NCI-H2227 treated with DMSO at 0.1 percent for 48 hours (cell line): ENCODE measurements at places on chromosomes 7 and 10.

DNA sequence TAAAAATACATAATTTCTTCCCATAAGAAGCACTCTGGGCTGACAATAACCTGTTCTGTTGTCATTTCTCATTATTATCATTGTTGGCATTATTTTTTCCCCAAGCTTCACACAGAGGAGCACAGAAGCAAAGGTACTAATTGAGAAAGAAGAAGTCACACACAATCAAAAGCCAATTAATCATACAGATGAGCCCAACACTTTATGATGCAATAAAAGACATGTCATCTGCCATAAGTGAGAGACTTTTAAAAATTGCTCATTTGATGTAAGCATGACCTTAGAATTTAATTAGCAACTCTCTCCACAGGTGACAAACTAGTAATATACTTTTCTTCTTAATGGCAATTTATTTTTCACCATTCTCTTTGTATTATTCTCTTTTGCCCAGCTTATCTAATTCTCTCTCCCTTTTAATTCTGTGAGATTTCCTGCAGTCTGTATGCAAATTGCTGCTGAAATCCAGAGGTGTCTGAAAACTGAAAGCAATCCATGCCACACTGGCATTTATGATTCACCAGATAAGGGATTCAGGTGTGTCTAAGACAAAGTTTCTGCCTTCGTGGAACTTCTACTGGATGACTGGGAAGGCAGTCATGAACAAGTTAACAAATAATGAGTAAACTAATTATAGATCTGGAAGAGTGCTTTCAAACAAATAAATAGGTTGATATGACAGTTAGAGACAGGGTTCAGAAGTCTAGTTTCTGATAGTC, 203.5 kb downstream of the CHCHD3 start:
- no peak for DNase-seq

- DNase-seq = no peak
Measured at GRCh38 chr7:100573691-100574361, at the start of gene SAP25. Gene SAP25, minus strand, starts transcription at chr7:100573900. Its CDS starts 158 bp downstream, at chr7:100573742.

DNA sequence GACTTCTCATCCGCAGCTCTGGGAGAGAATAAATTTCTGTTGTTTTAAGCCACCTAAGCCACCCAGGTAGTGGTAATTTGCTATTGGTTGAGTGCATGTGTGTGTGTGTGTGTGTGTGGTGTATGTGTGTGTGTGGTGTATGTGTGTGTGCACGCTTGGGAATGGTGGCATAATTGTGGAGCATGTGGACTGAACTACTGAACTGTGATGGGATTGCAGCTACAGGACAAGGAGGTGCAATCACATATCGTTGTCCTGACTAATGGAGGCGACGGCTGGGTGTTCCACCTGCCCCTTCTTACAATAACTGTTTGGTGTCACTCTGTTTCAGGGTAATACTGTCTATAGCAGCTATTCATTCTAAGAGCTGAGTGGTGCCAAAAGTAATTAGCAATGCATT, 448.7 kb upstream of the PFKP start:
- no peak for DNase-seq

GRCh38 chr10:93926613-93927012, 32.8 kb downstream of the SLC35G1 start:
- no peak for DNase-seq

DNA sequence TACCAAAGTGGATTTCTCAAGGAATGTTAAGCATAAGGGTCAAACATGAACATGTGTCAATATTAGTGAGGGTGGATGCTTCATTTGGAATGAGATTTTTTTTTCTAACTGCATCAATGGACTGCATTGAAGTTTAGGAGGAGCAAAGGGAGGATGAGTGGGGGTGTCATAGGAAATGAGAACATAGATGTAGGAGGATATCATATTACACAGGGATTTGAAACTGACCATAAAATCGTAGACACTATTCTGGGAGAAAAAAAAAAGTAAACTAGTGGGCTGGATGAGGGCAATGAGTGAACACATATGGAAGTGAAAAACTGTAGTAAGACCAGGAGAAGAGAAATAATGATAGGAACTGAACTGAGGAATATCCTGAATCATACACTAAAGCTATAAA, 109.4 kb downstream of the SEMA3A start:
- no peak for DNase-seq

DNA sequence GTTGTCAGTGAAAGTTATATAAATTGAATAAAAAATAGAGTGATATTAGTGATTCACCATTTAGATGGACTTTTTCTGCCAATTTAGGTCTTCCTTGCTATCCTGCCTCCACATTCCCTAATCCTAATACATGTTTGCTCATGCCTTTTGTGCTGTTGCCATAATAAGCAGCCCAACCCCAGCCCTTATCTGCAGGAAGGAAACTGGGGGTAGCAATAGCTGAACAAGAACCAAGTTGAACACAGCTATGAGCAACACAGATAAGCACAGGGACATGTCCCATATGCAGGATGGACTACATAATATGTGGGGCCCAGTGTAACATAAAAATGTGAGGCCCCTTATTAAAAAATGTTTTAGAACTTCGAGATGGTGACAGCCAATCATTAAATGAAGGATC, 91.2 kb upstream of the AHR start:
- no peak for DNase-seq

- DNase-seq = no peak
Measured at GRCh38 chr7:57412618-57413017, 37.4 kb upstream of the ZNF716 start.

DNA sequence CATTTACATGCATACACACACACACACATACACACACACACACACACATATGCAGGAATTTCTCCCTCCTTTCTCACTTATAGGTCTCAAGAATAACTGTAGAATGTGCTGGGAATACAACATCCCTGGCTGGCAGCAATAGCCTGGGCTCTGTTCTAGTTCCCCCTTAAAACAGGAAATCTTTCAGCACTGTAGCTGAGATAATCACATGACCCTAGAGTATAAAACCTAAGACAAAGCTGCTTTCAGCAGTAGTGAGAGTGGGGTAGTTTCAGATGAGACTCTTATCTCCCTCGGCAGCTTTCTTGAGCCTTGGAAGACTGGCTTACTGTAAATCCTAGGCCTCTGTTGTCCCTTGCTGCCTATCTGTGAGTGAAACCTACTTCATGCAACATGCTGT, 137.4 kb upstream of the AKR1E2 start:
- DNase-seq = no peak

GRCh38 chr10:26509307-26509706, 71.2 kb downstream of the APBB1IP start:
- no peak for DNase-seq

DNA sequence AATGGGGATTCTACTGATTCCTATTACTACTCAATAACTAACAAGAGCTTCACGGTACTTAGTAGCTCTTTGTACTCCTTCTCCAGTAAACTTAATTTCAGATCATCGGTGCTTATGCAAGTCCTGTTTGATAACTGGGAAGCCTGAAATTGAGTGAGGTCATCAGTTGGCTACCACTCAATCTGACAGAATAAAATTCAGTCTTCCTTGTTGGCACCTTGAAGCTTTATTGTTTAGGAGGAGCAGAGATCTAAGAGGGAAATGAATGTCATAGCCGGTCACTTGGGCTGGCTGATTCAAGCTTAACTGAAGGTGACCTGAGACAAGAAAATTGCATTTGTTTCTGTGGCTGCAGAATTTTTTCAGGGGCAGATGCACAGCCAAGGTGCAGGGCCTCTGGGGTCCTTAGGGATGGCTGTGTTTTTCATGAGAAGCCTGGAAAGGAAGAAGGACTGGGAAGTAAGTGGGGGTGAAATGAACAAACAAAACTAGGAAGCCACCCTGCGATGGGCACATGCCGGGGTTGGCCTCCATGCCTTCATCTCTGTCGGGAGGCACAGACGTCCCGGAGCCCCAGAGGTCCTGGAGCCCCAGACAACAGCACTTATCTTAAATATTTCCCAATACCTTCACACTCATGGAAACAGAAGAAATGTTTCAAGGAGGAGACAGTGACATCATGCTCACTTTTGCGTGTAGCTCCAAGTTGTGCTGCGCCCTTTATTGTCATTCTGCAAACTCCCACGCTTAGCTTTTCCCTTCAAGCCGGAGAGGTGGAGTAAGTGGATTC, 85.0 kb upstream of the KIF5B start:
- no peak for DNase-seq

DNA sequence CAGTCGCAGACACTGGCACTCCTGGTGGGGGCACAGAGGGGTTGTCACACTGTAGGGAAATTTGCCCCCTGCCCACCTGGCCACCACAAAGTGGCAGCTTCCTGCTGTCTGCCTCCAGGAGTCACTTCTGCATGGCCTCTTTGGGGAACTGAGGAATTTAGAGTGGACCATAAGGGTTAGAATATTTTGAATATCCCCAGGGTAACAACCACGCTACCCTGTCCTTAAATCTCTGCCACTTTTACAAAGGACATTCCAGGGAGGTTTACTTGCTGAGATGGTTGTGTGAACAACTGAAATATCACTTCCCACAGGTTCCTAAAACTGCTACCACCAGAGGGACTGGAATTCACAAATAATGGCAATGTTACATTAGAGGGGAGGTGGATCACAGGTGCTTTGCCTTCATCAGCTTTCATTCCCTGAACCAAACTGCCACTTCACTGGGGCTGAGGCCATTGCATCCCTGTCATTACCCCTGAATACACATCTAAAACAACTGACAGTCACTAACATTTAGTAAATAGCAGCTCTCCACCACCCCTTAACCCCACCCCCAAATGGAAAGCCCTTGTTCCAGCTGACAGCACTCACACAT, 88.1 kb upstream of the IFRD1 start:
- DNase-seq = peak; percentile 95

DNA sequence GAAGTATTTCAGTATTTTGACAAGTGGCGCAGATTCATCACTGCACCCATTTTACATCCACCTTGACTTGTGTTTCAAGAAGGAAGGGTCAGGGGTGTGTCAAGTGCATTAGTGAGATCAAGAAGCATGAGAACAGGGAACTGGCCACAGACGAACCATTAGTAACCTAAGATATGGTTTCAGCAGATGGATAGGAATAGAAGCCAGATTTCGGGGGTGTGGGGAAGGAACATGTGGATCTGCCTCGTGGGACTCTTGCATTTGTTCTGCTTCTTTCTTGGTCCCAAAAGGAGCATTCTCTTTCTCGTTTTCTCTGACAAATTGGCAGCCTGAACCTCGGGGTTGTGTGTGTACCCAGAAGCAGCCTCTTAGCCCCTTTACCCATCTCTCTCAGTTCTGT, 9.6 kb downstream of the DENND2A start:
- no peak for DNase-seq

GRCh38 chr7:156106107-156106426, 293.8 kb upstream of the SHH start:
- no peak for DNase-seq

- DNase-seq = no peak
Measured at GRCh38 chr10:79027147-79028055, 41.4 kb upstream of the ZMIZ1 start.

DNA sequence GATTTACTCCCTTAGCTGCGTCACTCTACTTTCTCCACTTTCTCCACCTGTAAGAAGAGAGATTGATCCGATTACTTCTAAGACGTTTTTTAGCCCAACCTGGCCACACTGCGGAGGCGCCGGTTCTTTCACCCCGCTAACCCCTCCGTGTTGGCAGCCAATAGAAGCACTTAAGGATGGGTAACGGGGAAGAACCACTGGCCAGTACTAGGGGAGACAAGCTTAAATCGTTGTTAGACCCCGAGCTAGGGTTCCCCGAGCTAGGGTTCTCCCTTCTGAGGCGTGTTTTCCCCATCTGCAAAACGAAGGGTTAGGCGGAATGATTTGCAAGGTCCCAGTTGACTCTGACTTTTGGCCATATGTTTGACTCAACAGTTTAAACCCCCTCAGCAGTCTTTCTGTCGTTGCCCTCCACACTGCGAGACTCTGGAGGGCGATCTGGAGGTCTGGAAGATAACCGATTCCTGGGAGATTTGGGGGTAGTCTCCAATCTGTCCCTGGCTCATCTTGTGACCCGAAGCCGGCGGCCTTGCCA, 644 bp downstream of the UMAD1 start:
- no peak for DNase-seq

DNA sequence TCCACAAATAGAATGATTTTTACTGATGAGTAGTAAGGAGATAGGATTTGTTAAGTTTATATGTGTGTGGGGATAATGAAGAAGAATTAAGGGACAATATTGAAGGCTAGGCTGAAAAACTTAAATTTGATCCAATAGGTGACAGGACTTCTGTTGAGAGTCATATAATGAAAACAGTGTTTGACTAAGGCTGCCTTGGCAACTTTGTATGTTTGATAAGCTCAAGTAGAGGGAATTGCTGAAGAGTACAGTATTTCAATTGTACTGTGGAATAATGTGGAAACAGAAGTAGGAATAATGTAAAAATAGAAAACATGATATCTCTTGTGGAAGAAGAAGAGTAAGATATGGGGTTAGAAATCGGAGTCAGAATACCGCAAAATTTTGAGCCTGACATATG, 10.5 kb downstream of the R3HCC1L start:
- DNase-seq = no peak

DNA sequence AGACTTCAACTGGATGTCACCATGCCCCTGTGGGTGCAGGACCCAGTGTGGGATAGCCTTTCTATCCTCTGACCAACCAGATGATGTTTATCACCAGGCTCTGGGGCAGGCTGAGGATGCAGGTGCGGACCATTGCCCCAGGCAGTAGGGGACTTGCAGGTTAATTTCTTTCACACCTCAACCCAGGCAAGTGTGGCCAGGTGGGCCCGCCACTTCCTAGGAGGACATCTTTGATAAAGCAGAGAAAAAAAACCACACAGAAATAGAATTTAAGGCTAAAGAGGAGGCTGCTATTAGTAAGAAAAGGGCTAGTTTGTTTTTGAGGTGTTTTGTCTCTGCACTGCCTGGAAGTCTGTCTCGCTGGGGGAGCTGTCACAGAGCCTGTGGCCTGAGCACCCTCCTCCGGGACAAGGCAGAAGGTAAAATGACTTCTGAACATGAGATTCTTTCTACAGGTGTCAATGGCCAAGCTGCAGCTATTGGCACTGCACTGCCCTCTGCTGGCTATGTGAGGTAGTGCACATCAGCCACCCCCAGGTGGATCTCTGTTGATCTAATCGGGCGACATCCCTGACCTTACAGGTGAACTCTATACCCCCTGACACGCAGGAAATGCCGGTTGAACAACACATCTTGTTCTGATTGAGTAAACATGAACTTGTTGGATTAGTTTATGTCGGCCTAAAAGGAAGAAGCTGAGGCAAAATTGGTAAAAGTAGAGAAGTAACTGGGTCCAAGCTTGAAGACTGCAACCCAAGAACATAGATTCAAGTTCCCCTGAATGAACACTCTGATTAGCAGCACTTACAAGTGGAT, 21.0 kb downstream of the UPP1 start:
- no peak for DNase-seq

- no peak for DNase-seq
Measured at GRCh38 chr10:44818041-44818649, 93.0 kb upstream of the TMEM72 start.

DNA sequence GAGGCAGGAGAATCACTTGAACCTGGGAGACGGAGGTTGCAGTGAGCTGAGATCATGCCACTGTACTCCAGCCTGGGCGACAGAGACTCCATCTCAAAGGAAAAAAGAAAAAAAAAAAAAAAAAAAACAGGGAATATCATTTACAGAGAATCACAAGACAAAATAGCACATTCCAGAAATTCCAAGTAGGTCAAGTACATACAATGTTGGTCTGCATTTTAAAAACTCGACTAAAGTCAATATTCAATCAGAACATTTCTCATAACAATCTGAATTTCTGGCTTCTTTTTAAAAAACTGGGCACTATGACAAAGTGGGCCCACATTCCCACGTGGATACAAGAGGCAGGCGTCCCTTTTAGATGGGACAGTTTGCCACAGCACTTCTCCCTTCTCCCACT, 12.8 kb downstream of the ZC3HAV1L start:
- DNase-seq = no peak
